ENCODE measurements at places on chromosomes 11 and 22. TPM values are rescaled to one million over a fixed set of nuclear protein-coding genes. Genes with fewer than 3 reads are reported as not detected.

SELENOH gene
- total RNA-seq, result 176 TPM

CADM1 gene
- 1.8 TPM for total RNA-seq

DNA sequence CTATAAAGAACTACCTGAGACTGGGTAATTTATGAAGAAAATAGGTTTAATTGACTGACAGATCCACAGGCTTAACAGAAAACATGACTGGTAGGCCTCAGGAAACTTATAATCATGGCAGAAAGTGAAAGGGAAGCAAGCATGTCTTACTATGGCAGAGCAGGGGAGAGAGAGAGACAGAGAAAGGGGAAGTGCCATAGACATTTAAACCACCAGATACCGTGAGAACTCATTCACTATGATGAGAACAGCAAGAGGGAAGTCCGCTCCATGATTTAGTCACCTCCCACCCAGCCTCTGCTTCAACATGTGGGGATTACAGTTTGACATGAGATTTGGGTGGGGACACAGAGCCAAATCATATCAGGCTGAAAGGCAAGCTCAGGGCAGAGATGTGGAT, 327.1 kb upstream of the DDI1 start:
- DNase-seq, result no peak

- no peak for DNase-seq
Observed at GRCh38 chr11:78727816-78728215, 153.2 kb upstream of the NARS2 start.

GRCh38 chr11:20056950-20057943, 103.0 kb downstream of the DBX1 start:
- no peak for DNase-seq

MUC2 gene
- not detected for total RNA-seq
